ENCODE measurements at places on chromosomes 4 and X. TPM values are rescaled to one million over a fixed set of nuclear protein-coding genes. Genes with fewer than 3 reads are reported as not detected.

Gene NDUFB11
- total RNA-seq: 89.1 TPM

Gene ZNF827
- 17.3 TPM for total RNA-seq

Gene SHOX
- not detected for total RNA-seq

Gene CTPS2
- 6.3 TPM for total RNA-seq

Gene CENPVL1
- total RNA-seq: not detected

Gene TLR3
- total RNA-seq: not detected

Gene MGAT4D
- total RNA-seq: not detected

Gene HS3ST1
- not detected for total RNA-seq

Gene H2AZ1
- total RNA-seq: 709 TPM

Gene NPY5R
- not detected for total RNA-seq

- H3K4me1 ChIP-seq: no peaks in the 10 kb centered on the region
- no peak overlapping the region for H3K4me3 ChIP-seq
- H3K36me3 ChIP-seq: peaks cover 13% of the 10 kb centered on the region
Measured at GRCh38 chr4:169404960-169405359, 134.2 kb upstream of the SH3RF1 start.

DNA sequence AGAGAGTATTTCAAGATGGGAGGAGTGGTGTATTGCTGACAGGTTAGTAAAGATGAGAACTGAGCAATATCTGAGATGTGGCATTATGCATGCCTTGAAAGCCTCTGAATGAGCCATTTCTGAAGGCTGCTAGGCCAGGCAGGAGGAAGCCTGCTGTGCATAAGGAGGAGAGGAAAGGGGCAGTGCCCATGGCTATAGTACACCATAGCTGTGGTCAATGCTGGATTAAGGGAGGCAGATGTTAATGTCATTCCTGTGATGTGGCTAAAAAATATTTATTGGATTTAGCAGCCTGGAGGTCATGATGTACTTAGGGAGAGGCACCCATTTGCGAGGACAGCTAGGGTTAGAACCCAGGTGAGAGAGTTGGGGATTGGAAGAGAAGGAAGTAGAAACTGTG lies 130.0 kb upstream of the LNX1 start:
- H3K4me3 ChIP-seq: no peak overlapping the region
- no peaks in the 10 kb centered on the region for H3K36me3 ChIP-seq
- H3K27ac ChIP-seq: no peak overlapping the region
- no peak for DNase-seq
- no peaks in the 10 kb centered on the region for H3K4me1 ChIP-seq

DNA sequence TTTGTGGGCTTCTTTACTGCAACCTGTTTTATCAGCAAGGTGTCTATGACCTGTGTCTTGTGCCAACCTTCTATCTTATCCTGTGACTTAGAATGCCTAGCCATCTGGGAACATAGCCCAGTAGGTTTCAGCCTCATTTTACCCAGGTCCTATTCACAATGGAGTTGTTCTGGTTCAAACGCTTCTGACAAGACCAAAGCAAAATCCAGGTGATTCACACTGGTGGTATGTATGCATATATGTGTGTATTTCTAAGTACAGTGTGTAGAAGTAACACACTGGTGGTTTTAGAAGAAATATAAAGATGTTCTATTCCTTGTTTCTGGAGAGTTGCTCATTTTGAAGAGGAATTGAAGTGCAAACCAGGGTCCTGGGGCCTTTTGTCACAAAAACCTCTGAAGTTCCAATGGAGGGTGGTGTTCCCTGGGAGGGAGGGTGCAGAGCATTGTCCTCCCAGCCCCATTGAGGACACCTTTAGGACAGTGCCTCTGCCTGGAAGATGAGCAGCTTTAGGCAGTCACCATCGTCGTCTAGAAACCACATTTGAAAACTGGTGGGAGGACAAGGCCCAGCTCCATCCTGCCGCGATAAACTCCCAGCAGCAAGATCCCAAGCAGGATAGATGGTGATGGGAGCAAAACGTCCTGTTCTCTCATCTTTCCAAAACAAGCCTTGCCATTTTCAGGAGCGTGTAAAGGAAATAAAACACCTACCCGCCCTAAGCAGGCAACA lies 191.4 kb downstream of the TSPAN5 start:
- no peak overlapping the region for H3K27ac ChIP-seq
- no peaks in the 10 kb centered on the region for H3K27me3 ChIP-seq
- peaks cover 14% of the 10 kb centered on the region for H3K36me3 ChIP-seq
- H3K4me1 ChIP-seq: peaks cover 24% of the 10 kb centered on the region

DNA sequence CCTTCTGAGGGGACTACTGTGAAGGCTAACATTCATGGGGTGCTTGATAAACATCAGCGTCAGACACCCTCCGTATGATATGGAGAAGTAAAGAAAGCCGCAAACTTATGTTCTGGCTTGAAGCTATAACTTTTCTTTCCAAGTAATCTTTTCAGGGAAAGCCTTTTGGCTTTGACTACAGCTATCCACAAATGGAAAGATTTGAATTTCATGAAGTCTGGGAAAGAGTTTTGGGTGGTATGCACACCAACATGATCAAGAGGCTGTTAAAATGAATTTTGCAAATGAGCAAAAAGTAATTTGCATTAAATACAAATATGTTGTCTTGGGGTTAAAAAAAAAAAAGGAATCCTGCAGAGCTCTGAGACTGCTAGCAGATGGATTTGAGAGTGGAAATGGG lies 114.8 kb upstream of the LIMCH1 start:
- no peak overlapping the region for H3K27ac ChIP-seq
- DNase-seq: no peak
- no peaks in the 10 kb centered on the region for H3K4me1 ChIP-seq
- no peaks in the 10 kb centered on the region for H3K27me3 ChIP-seq
- H3K4me3 ChIP-seq: no peak overlapping the region

GRCh38 chr4:26049447-26049846 lies 135.4 kb downstream of the SMIM20 start:
- H3K36me3 ChIP-seq: no peaks in the 10 kb centered on the region
- H3K27ac ChIP-seq: no peak overlapping the region
- no peak for DNase-seq
- H3K4me1 ChIP-seq: peaks cover 5% of the 10 kb centered on the region
- no peak overlapping the region for H3K4me3 ChIP-seq

GRCh38 chrX:14029039-14029424 lies 660 bp downstream of the GEMIN8 start:
- H3K27ac ChIP-seq: peak overlapping the region; percentile 94
- H3K4me1 ChIP-seq: peaks cover 25% of the 10 kb centered on the region
- H3K36me3 ChIP-seq: peaks cover 2% of the 10 kb centered on the region
- DNase-seq: no peak
- no peaks in the 10 kb centered on the region for H3K27me3 ChIP-seq

GRCh38 chr4:73836373-73837279 lies at the start of gene CXCL6:
Gene CXCL6 (plus strand): TSS chr4:73836678. CDS start chr4:73836751, 73 bp downstream.
- DNase-seq: no peak
- H3K27me3 ChIP-seq: no peaks in the 10 kb centered on the region
- no peaks in the 10 kb centered on the region for H3K4me1 ChIP-seq
- no peak within 1 kb of the TSS for H3K27ac ChIP-seq
- no peaks in the 10 kb centered on the region for H3K36me3 ChIP-seq

GRCh38 chr4:61336916-61337315 lies 136.8 kb downstream of the ADGRL3 start:
- no peaks in the 10 kb centered on the region for H3K36me3 ChIP-seq
- no peak for DNase-seq
- H3K4me1 ChIP-seq: no peaks in the 10 kb centered on the region
- H3K4me3 ChIP-seq: no peak overlapping the region
- H3K27ac ChIP-seq: no peak overlapping the region

DNA sequence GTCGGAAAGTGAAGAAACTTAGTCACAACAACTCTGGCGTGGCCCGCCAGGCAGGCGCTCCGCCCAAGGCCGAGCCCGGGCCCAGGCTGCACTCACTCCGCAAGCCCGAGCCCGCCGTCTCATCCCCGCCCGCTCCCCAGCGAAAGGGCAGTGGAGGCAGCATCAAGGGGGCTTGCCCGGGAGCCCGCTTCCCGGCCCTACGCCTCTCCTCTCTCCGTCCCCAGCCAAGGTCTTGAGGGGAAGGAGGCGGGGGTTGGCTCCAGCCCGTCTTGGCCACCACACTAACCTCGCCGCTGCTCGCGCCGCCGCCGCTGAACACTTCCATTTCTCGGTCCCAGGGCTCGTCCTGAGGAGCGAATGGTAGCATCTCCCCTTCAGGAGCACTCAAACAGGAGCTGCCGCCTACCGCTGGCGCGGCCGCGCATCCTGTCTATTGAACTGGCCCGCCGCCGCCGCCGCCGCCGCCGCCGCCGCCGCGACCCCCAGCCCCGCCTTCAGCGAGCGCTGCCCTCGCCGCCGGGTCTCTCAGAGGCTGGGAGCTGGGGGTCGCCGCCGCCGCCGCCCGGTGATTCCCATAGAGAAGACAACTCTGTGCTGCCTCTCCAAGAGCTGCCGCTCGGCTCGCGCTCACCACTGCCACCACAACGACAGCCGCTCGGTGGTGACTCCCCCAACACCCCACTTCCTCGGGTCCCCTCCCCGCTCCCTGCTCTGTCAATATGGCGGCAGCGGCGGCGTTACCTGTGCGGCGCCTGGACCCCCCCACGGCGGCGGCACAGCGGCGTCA lies at the start of gene RPS6KA6:
TSS of gene RPS6KA6 (minus strand) at position 667 of the 787 bp plus-strand sequence. CDS start at position 367, 300 bp downstream.
- peaks cover 2% of the 10 kb centered on the region for H3K4me1 ChIP-seq
- peaks cover 15% of the 10 kb centered on the region for H3K27me3 ChIP-seq
- H3K36me3 ChIP-seq: no peaks in the 10 kb centered on the region
- no peak within 1 kb of the TSS for H3K27ac ChIP-seq
- DNase-seq: no peak
- H3K4me3 ChIP-seq: peak within 1 kb of the TSS; percentile 32

DNA sequence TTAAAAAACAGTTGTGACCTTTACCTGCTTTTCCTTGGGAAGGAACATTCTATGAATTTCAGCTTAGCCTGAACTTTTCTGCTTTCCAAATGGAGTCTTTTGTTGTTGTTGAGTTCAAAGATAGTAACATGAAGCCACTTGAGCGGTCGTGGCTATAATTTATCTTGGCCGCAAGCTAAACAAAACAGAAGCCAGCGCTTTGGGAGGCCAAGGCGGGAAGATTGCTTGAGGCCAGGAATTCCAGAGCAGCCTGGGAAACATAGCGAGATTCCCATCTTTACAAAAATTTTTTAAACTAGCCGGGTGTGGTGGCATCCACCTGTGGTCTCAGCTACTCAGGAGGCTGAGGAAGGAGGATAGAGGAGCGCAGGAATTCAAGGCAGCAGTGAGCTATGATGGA lies 29.9 kb downstream of the TKTL1 start:
- no peaks in the 10 kb centered on the region for H3K27me3 ChIP-seq
- H3K36me3 ChIP-seq: no peaks in the 10 kb centered on the region
- H3K27ac ChIP-seq: no peak overlapping the region
- no peak for DNase-seq
- H3K4me1 ChIP-seq: peaks cover 44% of the 10 kb centered on the region

DNA sequence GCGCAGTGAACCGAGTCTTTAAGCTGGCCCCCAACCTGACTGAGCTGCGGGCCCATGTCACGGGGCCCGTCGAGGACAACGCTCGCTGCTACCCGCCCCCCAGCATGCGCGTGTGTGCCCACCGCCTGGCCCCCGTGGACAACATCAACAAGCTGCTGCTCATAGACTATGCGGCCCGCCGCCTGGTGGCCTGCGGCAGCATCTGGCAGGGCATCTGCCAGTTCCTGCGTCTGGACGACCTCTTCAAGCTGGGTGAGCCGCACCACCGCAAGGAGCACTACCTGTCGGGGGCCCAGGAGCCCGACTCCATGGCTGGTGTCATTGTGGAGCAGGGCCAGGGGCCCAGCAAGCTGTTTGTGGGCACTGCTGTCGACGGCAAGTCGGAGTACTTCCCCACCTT lies 2.2 kb downstream of the PLXNA3 start:
- H3K4me1 ChIP-seq: peaks cover 7% of the 10 kb centered on the region
- no peak overlapping the region for H3K27ac ChIP-seq
- peaks cover 1% of the 10 kb centered on the region for H3K36me3 ChIP-seq
- H3K27me3 ChIP-seq: no peaks in the 10 kb centered on the region

GRCh38 chrX:123436512-123437136 lies 252.5 kb downstream of the GRIA3 start:
- no peak overlapping the region for H3K4me3 ChIP-seq
- DNase-seq: no peak
- no peaks in the 10 kb centered on the region for H3K36me3 ChIP-seq

DNA sequence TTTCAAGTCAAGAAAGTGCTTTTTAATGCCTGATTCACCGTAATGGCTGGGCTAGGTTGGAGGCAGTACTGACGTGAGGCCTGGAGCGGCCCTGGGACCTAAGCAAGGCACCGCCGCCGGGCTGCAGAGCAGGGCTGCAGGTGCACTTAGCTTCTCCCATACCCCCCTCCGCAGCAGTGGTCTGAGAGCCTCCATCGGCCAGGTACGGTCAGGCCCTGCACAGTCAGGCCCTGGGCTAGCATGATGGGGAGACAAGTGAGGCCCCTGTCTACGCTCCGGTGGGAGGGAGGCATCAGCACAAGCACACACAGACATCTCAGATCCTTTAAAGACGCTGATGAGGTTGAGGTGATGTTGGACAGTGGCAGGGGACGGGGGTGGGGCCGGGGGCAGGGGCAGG lies 4.7 kb downstream of the MAEA start:
- H3K4me1 ChIP-seq: peaks cover 50% of the 10 kb centered on the region
- H3K36me3 ChIP-seq: peaks cover 5% of the 10 kb centered on the region
- no peak overlapping the region for H3K4me3 ChIP-seq
- H3K27me3 ChIP-seq: no peaks in the 10 kb centered on the region

DNA sequence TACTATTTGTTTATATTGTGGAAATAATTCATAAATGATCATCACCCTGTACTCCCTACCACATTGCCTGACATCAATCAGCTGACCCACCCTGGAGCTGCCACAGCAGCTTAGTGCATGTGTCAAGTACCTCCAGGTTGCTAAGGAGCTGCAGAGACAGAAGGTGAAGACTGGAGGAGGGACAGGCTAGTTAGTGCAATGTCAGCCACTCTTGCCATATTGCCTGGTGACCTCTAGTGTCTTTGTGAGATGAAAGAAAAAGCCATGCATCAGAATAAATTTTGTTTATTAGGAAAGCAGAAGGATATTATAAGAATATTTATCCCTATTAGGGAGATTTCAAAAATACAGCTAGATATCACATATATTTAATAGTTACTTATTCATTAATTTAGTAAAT lies 243.9 kb upstream of the FAT4 start:
- no peak for DNase-seq
- no peak overlapping the region for H3K27ac ChIP-seq
- no peaks in the 10 kb centered on the region for H3K27me3 ChIP-seq
- H3K4me1 ChIP-seq: no peaks in the 10 kb centered on the region

GRCh38 chr4:71772592-71772991 lies 11.3 kb downstream of the GC start:
- H3K36me3 ChIP-seq: no peaks in the 10 kb centered on the region
- no peak overlapping the region for H3K4me3 ChIP-seq
- DNase-seq: no peak
- peaks cover 5% of the 10 kb centered on the region for H3K27me3 ChIP-seq
- no peaks in the 10 kb centered on the region for H3K4me1 ChIP-seq

- no peak for DNase-seq
- H3K27ac ChIP-seq: no peak overlapping the region
- H3K36me3 ChIP-seq: no peaks in the 10 kb centered on the region
- no peaks in the 10 kb centered on the region for H3K27me3 ChIP-seq
- H3K4me3 ChIP-seq: no peak overlapping the region
- no peaks in the 10 kb centered on the region for H3K4me1 ChIP-seq
Measured at GRCh38 chr4:100009490-100009889, 59.4 kb upstream of the H2AZ1 start.

DNA sequence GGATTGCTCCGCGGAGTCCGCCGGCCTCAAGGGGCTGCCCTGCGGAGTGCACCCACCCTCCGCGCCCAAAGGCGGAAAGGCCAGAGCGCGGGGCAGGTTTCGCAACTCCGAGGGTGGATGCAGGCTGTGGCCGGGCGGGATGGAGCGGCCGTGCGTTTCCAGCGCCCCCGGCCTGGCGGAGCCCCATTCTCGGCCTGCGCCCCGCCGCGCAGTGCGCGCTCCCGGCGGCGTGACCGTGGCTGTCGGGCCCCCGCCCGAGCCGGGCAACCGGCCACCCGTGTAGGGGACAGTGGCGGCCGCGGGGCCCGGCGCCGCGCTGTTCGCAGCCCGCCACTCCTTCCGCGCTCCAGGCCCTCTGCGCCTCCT lies 331 bp downstream of the SETD7 start:
- no peaks in the 10 kb centered on the region for H3K27me3 ChIP-seq
- H3K27ac ChIP-seq: peak overlapping the region; percentile 96
- no peak for DNase-seq
- H3K4me3 ChIP-seq: peak overlapping the region; percentile 95
- peaks cover 4% of the 10 kb centered on the region for H3K36me3 ChIP-seq

Measured in activated CD4-positive, alpha-beta memory T cell treated with anti-CD3 and anti-CD28 coated beads for 36 hours (primary cell).